Trophoblast cell (in vitro differentiated cells and primary cell): ENCODE measurements at places on chromosomes 6 and 20.

DNA sequence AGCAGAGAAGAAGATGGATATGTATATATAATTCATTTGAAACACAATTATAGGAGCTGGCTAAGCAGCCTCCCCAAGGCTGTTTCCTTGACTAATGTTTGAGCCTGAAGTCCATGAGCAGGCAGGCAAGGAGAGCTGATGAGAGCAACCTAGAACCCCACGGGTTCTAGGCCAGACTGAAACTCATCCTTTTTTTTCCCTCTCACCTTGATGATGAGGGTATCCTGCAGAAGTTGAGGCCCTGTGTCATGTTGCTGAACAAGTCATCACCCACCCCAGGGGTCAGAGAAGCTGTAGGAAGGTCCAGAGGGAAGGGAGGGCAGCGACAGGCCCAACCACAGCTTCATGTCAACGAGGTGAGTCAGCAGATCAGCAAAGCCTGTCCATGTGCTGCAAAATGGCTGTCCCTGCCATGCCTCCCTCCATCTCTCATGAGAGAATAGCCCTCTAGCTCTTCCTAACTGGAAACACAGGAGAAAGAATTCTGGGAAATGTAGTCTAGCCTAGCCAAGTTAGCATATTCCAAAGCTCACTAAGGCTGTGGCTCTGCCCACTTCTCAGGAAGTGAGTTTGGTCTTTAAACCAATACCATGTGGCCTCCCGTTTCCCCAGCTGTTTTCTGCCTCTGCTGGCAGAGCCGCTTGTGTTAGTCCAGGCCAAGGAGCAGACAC, 91.3 kb upstream of the DTNBP1 start:
- DNase-seq = no peak

DNA sequence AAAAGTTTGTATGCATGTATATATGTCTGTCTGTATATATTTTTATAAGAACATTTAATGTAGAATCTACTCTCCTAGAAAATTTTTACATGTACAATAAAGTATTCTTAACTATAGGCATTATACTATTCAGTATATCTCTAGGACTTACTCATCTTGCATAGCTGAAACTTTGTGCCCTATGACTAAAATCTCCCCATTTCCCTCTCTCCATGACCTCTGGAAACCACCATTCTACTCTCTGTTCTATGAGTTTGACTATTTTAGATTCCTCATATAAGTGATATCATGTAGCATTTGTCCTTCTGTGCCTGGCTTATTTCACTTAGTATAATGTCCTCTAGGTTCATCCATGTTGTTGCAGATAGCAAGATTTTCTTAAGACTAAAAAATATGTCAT, 205.1 kb upstream of the SMLR1 start:
- no peak for DNase-seq

- no peak for DNase-seq
Observed at GRCh38 chr6:63395381-63395780, 75.6 kb upstream of the LGSN start.

GRCh38 chr6:144379356-144379755, 94.2 kb downstream of the UTRN start:
- DNase-seq = no peak

- no peak for DNase-seq
Observed at GRCh38 chr6:32954986-32955802, 2.3 kb upstream of the HLA-DMA start.

GRCh38 chr6:36848658-36849441, 9.6 kb upstream of the CPNE5 start:
- DNase-seq = peak; percentile 83

GRCh38 chr6:115524821-115525220, 535.9 kb downstream of the FRK start:
- no peak for DNase-seq
